ENCODE measurements at places on chromosomes 3 and 15. TPM values are rescaled to one million over a fixed set of nuclear protein-coding genes. Genes with fewer than 3 reads are reported as not detected.

Gene B3GNT5
- total RNA-seq = 29.1 TPM

DNA sequence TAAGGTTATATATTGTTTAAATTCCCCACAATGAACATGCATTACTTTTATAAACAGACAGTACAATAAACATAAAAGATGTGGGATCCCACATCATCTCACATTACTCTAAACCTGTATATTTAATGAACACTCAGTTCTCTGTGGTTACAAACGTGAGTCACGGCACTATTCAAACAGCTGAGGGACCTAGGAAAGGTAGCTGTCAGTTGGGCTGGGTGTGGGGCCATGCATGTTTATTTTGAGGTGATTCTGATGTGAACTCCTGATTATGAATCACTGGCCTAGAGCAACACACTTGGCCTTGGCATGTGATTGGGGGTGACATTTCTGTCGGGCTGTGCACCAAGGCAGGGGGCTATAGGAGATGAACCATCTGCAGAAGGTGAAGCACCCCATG is 147.6 kb upstream of the HACD2 start:
- no peak for DNase-seq

Gene SLC28A1
- 0.20 TPM for total RNA-seq

- no peak for DNase-seq
These were observed 16.1 kb upstream of the IL1RAP start for GRCh38 chr3:190497811-190498210.

DNA sequence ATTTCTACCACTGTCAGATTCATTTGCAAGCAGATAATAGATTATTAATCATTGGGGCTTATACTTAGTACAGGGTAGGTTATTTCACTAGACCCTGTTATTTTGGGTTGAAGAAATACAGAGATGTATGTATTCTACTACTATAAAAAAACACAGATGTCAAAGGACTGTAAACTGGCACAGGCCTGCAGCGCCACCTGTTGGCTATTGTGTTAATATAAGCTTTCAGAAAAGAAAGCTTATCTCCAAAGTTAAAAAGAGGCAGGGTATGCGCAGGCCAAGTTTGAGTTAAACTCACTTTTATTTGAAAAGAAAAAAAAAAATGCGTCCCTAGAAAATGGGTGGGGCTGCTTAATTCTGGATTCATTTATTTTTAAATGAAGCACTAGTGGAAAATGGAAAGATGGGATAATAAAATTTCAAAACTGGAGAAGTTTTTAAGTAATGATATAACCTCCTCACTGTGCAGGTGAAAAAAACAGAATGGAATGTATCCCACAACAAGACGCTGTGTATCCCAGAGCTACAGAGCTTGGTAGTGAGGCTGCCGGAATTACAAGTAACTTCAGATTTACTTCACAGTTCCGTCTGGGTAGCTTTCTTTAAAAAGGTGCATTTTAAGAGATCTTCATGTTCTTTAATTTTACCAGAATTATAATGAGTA is 407.2 kb upstream of the TGFBR2 start:
- peak; percentile 62 for DNase-seq

Gene IQCF5
- not detected for total RNA-seq

Data from mesothelial cell of epicardium (in vitro differentiated cells).